ENCODE measurements at places on chromosomes 13 and 19. TPM values are rescaled to one million over a fixed set of nuclear protein-coding genes. Genes with fewer than 3 reads are reported as not detected.

DNA sequence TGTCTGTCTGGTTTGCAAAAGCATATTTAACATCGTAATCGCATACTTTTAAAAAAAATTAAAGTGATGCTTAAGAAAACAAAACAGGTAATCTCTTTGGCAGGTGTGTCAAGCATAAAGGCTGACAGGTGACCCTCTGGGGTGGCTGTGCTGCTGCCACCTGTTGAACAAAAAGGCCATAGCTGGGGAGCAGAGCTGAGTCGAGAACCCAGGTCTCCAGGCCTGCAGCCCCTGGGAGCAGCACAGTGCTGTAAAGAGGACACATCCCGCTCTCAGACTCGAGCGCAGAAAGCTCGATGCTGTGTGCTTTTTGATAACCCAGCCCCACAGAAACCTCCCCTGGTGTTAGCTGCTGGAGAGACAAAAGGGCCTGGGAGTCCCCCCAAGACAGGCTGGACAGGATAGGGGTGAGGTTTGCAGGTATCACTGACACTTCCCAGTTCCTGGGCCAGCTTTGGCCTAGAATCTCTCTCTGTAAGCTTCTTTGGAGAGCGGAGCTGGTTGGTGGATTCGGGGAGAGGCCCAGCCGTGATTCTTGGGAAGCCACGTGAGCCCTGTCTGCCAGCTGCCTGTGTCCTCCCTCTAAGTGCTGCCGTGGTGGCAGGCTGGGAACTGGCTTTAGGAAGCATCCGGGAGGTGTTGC is 66.9 kb downstream of the C13orf42 start:
- DNase-seq, result no peak

- no peak for DNase-seq
These were observed 2.9 kb upstream of the GARIN5B start for GRCh38 chr19:55365964-55366363.

GRCh38 chr13:43428545-43429296 is 358.1 kb downstream of the ENOX1 start:
- peak; percentile 20 for DNase-seq

- no peak for DNase-seq
These were observed 1219.1 kb downstream of the UQCRFS1 start for GRCh38 chr19:27993619-27994570.

GRCh38 chr13:42740753-42741152 is 40.6 kb upstream of the FAM216B start:
- peak; percentile 83 for DNase-seq

DNA sequence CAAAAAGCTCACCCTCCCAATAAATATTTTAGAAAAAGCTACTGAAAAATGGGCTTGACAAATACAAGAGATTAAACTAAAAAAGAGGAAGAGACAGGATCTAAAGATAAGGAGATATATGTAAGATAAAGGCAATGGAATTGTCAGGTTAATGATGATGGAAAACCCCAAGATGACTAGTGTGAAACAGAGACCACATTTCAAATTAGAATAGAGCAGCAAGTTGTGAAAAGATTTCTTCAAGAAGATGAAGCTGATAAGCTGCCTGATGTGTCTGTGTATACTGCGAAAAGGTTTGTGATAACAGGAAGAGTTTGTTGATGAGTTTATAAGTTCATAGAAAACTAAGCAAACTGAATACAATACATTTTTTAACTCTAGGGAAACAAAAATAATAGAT is 840.1 kb upstream of the SLITRK5 start:
- no peak for DNase-seq

GRCh38 chr13:31870511-31870910 is 131.2 kb downstream of the RXFP2 start:
- DNase-seq, result no peak

- DNase-seq, result no peak
These were observed 917 bp upstream of the CLPTM1 start for GRCh38 chr19:44954278-44954648.

GRCh38 chr19:49331616-49332055 is 3.6 kb upstream of the CD37 start:
- no peak for DNase-seq

DNA sequence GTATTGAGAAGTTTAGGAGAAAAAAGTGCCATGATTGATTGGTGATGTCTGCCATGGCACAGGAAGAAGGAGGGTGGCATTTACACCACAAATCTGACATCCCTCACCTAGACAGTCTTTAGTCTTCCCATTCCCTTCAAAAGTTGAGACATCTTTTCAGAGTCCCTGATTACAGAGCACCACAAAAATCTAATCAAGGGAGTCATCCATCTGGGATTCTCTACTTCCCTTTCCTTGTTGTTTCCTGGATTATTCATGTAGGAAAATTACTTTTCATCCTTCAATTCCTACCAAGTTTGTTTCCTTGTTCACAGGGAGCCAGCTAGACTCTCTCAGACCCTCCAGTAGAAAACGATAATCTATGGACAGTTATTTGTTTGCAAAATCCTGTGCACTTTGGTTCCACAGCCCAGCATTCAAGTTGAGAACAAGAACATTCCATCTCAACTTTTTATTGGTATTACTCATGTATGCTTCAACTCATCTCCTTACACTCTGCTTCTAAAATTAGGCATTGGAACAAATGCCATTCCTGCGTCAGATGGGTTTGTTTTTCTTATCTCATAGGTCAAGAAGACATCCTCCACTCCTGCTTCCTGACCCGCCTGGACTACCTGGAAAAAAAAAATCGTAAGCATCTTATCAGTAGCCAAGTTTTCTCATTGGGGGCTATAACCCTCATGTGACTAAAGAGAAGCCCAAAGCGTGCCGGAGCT is 259.9 kb downstream of the FOXO1 start:
- DNase-seq, result no peak

DNA sequence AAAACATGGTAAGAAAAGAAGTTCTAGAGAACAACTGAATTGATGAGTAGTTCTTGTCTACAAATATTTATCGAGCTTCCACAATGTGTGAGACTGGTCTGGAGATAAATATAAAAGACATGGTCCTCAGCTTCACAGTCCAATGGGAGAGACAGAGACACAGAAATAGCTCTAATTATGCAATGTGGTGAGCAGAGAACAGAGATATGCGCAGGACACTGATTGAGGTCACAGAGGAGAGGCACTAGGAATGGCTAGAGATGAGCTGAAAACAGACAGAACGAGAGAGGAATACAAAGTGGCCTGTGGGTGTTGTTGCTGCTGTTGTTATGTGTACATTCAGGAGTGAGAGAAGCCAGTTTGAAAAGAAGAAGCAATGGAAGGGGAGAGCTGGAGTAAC is 53.2 kb downstream of the GPALPP1 start:
- DNase-seq, result no peak

GRCh38 chr19:55486043-55486970 is 1.3 kb downstream of the NAT14 start:
- no peak for DNase-seq

GRCh38 chr19:46393456-46394401 is 19.6 kb downstream of the CCDC8 start:
- DNase-seq, result no peak

- DNase-seq, result peak; percentile 20
These were observed 54.7 kb downstream of the SLC15A1 start for GRCh38 chr13:98697791-98698190.

GRCh38 chr13:44484562-44485138 is 91.5 kb downstream of the TSC22D1 start:
- no peak for DNase-seq

DNA sequence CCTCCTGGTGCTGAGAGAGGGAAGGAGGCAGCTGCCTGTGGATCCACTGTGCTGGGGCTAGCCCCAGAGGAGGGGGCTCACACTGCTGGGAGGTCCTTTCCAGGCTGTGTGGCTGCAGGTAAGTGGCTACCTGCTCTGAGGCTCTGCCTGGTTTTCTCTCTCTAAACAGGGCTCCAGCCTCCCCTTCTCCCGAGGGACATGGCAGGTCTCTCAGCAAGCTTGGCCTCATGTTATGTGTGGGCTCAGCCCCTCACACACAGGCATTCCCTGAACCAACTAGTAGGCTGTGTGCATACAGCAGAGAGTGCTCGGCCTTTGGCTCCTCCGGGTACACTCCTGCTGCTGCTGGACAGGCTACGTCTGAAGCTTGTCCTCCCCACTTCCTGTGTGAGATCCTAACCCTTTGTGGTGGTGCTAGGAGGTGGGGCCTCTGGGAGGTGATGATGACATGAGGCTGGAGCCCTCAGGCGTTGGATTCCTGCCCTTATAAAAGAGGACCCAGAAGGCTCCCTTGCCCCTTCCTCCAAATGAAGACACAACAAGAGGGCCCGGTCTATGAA is 4.2 kb downstream of the ZNF835 start:
- no peak for DNase-seq

- DNase-seq, result peak; percentile 79
These were observed 8.0 kb downstream of the ANGPTL8 start for GRCh38 chr19:11247391-11247790.

FFAR2 gene
- 113 TPM for polyA plus RNA-seq

KLF12 gene
- polyA plus RNA-seq, result 0.77 TPM

Data from lung (tissue), 17 donors.